ENCODE measurements at places on chromosomes 11 and 22.

GRCh38 chr11:19819148-19819547, 106.5 kb downstream of the NAV2 start:
- no peak for DNase-seq

DNA sequence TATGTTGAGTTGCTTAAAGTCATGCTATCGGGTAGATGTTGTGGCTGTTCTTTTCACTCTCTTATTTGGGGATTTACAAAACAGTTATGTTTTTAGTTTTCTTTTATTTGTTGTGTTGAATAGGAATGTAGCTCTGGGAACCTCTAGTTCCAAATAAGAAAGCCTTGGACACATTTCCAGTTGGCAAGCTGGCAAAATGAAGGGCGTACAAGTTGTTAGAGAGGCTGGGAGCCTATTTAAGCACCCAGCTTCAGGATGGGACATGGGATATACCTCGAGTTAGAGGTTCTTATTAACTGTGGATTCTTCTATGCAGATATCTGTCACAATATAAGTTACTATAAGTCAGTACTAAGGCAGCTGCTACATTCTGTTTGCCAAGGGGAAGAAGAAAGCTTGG, 22.8 kb downstream of the PPARA start:
- DNase-seq = no peak

DNA sequence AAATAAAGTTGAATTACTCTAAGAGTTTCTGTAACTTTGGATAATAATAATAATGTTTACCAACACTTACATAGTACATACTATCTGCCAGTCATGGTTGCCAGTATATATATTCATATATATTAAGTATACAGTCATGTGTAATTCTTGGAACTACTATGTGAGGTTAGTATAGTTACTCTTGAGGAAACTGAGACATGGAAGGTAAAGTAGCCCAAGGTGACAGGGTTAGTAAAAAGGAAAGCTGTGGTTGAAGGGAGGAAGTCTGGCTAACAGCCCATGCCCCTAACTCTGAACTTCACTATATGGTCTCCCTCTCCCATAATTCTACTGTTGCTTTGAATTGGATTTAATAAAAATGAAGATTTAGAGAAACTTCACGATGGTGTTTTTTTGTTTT, 24.9 kb downstream of the FDX1 start:
- DNase-seq = no peak

- no peak for DNase-seq
These were observed 31.8 kb downstream of the DLG2 start for GRCh38 chr11:85595285-85595884.

DNA sequence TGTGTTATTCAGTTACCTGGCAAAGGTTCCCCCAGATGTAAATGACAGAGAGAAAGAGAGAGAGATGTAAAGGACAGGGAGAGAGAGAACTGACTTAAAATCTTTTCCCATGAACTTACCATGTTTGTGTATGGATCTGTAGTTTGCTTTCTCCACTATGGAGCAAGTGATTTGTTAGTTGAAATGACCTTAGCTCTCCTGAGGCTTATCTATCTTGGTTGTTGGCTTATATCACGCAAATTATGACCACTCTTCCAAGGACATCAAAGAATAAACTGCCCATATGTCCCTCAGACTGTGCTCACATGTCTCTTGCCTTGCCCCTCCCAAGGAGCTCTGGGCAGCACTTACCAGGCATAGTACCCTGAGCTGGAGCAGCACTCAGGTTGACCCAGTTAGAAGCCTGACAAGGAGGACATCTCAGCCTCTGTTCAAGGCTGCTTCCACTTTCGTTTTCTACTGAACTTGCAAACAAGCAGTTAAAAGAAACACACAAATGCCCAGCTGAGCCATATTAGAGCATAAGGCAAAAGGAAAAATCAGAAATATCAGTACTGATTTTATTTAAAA, 95.3 kb upstream of the RCN1 start:
- DNase-seq = no peak

- DNase-seq = no peak
These were observed 65.1 kb downstream of the PRMT3 start for GRCh38 chr11:20452585-20452984.

DNA sequence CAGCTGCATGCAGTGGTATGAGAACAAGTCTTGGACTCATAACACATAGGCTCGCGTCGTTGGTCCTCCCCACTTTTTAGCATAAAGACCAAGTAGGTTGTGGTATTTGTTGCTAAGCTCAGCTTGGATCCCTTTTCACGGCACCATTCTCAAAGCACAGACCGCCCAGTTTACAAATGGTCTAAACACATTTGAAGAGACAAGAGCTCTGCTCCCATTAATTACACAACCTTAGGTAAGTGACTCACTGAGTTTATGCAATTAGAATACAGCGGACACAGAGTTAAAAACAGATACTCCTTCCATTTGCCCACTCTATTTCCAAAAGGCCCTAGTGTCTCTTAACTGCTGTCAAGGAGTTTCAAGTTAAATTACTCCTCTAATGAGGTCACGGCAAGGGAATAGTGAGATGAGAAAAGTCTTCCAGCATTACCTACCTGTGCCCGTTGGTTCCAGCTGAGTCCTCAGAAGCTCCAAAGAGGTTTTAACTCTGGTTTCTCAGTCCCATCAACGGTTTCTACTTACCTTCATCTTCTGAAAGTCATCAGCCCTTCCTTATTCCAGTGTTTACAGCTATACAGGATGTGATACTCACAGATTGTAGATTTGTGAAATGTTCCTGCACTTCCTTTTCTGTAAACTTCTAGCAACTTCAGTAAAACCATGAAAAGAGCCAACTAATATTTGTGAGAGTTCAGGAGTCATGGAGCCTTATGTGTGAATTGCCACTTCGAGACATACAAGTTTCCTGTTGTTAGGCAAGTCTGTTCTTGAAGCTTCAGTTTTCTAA, at the start of gene MS4A6A:
Gene MS4A6A (minus strand): TSS at position 543 of the 790 bp plus-strand sequence. CDS start 1,356 bp downstream, outside the sequence.
- no peak for DNase-seq

GRCh38 chr11:71383461-71383860, 64.7 kb downstream of the DHCR7 start:
- no peak for DNase-seq

- no peak for DNase-seq
These were observed 6.5 kb downstream of the DCPS start for GRCh38 chr11:126310200-126310991.

GRCh38 chr11:45725776-45726492, 60.5 kb upstream of the CHST1 start:
- DNase-seq = no peak

- DNase-seq = no peak
These were observed 1.0 kb upstream of the RAB3IL1 start for GRCh38 chr11:61918251-61918937.

DNA sequence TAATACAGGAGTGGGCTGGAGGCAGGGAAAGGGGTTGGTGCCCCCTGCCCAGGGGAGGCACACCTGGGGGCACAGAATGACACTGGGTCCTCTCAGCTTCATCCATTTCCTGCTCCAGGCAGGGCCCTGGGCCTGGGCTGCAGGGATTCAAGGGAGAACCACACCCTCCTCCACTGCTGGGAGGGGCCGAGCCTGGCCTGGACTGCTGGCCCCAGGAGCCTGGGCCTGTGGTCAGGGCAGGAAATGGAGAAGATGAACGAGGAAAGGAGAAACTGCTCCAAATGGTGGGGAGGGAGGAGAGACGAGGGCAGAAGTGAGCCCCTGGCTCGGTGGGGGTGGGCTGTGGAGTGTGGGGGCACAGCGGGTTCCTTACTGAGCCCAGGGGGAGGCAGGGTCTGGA, 38.1 kb upstream of the KCNQ1OT1 start:
- no peak for DNase-seq

GRCh38 chr11:116454020-116454645, 318.7 kb downstream of the BUD13 start:
- DNase-seq = no peak

GRCh38 chr22:26416670-26417276, 12.3 kb upstream of the ASPHD2 start:
- DNase-seq = no peak

DNA sequence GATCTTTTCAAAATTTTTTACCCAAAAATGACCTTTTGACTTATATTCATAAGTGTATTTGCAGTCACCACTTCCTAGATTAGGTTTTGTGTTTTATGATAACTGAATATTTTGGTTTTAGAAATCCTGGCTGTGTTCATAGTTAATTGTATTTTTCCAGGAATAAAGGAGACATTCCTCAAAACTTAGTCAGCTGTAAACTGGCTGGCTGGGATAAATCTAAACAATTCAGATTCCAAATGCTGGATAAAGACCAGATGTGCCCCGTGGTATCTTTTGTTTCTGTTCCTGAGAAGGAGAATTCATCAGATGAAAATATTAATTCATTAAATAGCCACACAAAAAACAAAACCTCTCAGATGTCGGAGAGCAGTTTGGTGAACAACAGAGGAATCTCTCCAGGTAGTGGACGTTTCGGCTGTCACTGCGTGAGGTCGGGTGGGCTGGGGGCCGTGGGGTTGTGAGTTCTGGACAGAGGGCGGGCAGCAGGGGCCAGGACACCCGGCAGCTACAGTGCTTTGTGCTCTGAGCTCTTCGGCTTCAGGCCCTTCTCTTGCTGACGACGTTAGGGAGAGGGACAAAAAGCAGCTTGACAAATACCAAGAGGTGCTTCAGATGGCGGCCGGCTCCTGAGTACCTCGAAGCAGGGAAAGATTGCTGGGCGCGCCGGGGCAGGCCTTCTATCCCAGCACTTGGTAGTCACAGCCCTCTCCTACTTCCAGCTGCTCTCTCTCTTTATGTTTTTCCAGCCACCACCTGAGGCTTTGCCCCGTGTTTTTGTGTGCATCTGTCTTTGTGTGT, 24.6 kb downstream of the MOV10L1 start:
- DNase-seq = no peak

DNA sequence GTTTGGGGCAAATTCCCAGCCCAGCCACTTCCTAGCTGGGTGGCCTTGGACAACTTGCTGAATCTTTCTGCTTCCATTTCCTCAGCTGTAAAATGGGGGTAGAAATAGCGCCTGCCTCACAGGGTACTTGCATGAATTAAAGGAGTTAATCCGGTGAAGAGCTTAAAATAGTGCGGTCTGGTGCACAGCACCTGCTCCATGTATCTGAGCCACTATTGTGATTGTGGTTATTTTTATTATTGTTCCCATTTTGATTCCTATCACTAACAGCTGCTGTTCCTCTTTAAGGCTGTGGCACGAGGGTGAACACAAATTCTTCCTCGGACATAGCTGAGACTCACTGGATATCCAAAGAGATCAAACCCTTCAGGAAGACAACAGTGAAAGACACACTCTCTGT, 46.9 kb upstream of the TP53I11 start:
- no peak for DNase-seq
